ENCODE measurements at places on chromosomes 1 and 21.

- no peak for DNase-seq
Measured at GRCh38 chr1:101331794-101332193, 95.0 kb downstream of the S1PR1 start.

DNA sequence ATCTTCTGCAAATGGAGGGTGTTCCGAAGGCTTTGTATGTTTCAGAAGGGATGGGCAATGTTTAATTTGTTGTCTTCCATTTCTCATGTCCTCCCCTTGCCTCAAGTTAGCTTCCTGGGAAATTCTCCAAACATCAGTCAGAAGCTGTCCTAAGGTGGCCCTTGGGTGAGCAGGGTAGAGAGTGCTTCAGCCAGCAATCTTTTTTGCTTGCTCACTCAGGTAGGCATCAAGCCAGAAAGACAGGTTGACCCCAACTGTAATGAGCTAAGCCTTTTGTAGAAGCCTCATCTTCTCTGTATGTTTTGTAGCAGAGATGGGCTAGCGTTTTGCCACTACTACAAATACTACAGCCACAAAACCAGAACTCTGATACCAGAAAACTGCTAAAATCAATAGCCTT is 321.5 kb upstream of the FAM78B start:
- no peak for DNase-seq

DNA sequence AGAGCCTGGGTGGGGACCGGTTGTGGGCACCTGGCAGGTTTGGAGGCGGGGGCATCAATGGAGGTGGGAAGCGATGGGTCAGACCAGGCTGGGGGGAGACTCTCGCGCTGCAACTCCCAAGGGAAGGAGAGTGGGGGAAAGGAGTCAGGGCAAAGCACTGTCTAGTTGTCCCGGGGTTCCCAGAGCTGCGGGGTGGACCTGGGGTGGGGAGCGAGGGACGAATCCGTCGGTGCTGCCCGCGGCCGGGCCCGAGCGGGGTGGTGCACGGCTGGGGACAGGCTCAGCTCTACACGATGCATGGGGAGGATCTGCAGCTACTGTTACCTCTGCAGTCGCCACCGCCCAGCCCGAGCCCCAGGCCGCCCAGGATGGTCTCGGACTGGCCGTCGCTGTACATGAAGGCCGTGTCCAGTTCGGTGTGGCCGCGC is 427 bp downstream of the AKR7A2 start:
- DNase-seq, result no peak

- peak; percentile 95 for DNase-seq
Measured at GRCh38 chr1:160711602-160712311, at the start of gene CD48. CD48 (minus strand) TSS chr1:160711822; CDS start chr1:160711763, 59 bp downstream.

DNA sequence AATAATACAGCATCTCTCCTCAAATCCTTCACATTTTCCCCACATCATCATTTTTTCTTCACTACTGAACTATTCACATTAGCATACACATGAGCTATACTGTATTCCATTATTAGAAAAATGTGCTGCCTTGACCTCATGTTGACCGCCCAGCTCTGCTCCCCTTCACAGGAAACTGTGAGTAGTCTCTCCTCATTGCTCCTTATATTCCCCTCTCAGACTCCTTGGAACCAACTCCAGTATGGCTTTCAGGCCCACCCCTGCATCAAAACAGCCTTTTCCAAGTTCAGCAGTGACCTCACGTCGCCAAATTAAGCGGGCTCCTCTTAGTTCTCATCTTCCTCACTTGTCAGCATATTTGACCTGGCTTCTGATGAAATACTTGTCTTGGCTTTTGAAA is 59.2 kb upstream of the SPAG17 start:
- no peak for DNase-seq

DNA sequence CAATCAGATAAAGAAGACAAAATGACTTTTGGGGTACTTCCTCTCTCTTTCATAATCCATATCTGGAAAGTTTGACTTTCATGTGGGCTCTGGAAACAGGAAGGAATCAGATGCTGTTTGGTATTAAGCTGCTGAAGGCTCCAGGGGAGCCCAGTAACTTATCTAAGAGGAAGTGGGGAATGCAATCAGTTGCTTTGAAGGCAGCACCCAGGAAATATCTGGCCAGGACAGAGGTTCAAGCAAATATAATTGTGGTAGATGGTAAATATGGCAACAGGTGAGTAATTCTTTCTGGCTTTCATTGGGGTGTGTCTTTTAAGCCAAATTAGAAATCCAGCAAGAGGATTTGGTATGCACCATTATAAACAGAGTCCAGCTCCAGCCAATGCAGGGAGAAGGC is 44.4 kb downstream of the COLGALT2 start:
- DNase-seq, result peak; percentile 56

GRCh38 chr1:188371295-188371806 is 1542.6 kb downstream of the PLA2G4A start:
- DNase-seq, result no peak

DNA sequence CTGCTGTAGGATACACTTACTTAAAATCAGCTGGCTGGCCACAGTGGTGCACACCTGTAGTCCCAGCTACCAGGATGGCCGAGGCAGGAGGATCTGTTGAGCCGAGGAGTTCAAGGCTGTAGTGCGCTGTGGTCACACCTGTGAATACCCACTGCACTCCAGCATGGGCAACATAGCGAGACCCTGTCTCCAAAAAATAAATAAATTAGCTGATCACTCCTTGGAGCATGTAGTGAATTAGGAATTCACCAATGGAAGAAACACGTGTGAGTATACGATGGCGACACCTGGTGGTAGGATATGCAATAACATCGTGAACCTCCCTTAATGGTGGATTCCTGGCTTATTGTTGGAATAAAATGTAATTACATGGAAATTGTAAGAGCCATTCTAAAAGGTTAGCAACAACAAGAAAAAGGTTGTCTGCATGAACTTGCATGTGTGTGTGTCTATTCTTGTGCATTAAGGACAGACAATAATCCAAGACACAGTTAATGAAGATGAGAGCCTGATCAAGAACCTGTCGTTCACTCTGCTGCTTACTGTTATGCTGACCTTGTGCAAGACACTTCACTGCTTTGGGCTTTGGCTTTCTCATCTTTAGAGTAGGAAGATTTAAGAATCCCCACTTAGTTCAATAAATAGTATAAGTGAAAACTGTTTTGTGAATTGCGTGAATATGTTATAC is 38.6 kb upstream of the COX20 start:
- peak; percentile 74 for DNase-seq

DNA sequence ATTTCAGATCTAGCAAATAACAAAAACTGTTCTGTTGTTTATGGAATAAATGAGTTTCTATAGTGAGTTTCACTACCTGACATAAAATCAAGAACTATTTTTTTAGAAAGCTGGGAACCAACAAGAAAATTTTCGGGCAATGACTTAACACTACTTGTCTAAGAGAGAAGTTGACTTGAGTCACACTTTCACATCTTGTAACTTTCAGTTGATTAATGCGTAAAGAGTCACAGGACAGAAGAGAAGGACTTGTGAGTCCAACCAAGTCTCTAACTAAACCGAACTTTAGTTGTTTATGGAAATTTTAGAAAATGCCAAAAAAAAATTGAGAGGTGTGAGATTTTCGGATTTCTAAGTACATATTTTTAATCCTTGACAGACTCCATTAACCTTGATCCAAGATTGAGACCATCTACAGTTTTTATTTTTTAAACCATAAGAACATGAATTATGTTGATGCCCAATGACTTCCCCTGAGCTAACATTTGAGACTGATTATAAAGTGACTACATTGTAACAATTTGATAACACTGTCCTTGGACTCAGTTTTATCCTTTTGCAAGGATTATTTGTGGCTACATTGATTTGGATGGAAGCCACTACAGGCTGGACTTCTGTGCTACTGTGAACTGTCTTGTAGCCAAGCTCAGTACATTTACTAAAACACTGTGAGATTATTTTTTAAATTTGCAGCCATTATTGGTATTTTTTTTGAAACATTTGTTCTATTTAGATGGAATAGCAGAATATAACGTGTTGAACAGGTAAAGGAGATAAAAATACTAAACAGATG is 284.0 kb downstream of the PTPRC start:
- peak; percentile 98 for DNase-seq

DNA sequence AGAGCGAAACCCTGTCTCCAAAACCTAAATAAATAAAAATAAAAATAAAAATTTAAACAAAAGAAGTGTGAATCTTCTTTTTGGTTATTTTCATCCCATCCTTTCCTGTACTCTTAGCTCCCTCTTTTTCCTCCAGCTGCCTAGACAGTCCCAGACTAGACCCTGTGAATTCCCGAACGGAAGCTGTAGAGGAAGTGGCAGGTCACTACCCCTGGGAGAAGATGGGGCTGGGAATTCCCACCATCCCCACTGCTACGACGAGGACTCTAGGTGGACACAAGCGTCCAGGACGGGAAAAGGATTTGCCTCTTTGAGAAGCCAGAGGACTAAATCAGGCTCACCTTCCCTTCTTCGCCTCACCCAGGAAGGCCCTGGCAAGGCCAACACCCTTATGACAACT is 12.6 kb downstream of the RHBDL2 start:
- DNase-seq, result no peak

- peak; percentile 85 for DNase-seq
Measured at GRCh38 chr1:28172713-28173150, 3.8 kb downstream of the PTAFR start.

- peak; percentile 89 for DNase-seq
Measured at GRCh38 chr1:156096640-156097391, 14.6 kb upstream of the MEX3A start.

- DNase-seq, result no peak
Measured at GRCh38 chr1:225815526-225816178, 5.7 kb downstream of the EPHX1 start.

DNA sequence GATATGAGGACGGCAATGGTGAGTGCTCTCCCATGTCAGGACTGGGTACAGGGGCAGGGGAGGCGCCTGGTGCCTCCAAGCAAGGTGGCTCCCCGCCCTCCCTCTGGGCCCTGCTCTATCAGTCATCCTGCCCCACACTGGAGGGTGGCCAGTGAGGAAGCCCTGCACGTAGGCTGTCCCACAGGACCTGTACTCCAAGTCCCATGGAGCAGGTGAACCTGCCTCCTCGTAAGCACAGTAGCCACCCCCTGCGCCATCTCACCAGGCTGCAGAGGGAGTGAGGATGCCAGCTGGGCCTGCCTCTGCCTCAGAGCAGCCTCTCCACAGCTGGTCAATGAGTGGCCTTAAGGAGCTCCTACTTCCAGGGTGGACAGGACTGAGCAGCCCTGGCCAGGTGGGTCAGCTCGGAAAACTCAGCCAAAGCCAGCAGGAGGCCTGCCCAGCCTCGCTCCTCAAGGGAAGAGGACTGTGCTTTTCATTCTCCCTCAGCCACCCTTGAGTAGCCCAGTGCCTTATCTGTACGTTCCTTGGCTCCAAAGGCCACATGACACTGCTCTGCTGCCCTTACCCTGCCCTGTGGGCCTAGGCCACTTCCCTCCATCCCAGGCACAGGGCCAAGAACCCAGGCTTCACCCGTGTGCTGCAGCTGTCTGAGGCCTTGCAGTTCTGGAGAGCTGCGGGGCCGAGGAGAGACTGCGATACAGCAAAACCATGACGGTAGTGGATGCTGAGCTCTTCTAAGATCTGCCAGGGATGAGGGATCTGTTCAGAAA is 39.6 kb downstream of the SLC45A1 start:
- no peak for DNase-seq

DNA sequence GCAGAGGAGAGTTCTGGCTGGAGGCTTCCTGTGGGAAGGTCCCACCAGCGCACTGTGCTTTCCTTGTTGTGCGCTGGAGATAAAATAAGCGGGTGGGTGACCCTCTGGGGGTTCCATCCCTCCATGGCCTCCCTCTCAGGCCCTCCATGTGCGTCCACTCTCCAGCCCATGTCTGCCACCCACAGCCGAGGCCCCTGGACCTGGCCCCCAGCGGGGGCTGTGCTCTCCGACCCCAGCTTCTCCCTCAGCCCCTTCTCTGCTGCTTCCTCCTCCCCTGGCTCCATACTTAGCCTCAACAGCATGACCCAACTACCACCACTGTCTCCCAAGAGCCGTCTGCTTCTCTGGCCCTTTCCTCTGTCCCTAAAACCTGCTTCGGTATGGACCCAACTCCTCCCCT is 61.4 kb downstream of the GNG4 start:
- DNase-seq, result no peak

DNA sequence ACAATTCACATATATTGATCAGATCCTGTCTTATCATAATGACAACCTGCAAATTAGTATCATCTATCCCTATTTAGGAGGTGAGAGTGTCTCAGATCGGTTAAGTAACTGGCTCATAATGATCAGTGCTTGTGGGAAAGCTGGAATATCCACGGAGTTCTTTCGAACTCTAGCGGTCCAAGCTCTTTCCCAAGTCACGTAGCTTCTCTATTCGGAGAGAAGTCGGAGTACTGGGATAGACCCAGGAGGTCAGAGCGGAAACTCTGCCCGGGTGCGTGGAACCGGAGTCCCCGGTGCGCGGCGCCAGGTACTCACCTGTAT is 339 bp downstream of the PTGS2 start:
- no peak for DNase-seq

- peak; percentile 69 for DNase-seq
Measured at GRCh38 chr1:151612501-151613281, 841 bp downstream of the SNX27 start.

GRCh38 chr1:209893751-209894150 is 44.3 kb upstream of the SYT14 start:
- DNase-seq, result no peak

DNA sequence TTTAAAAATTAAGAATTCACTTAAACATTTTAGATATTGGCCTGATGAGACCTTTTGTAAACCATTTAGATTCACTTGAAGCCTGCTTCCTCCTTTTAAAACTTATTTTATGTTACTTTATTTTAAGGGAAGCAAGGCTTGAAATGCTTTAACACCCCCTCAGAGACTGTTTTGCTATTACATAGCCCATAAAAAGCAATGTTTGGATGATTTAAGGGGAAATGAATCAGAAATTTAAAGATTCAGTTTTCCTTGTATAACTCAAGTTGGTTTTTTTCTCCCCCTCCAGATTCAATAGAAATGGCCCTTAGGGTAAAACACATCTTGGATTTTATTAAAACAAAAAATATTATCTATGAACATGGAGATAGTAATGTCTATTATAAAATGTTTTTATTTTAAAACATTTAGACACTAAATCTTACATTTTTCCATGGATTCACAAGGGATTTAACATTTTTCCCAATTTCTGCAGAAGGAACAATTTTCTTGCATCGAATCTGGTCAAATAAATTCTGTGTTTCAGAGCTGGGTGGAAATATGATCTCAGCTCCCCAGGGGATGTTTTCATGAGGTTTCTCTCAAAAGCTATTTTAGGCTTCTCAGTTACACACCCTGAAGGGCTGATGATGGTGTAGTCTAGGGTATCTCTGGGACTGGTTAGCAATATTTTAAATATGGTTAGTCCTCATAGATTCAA is 69.3 kb upstream of the WARS2 start:
- no peak for DNase-seq

DNA sequence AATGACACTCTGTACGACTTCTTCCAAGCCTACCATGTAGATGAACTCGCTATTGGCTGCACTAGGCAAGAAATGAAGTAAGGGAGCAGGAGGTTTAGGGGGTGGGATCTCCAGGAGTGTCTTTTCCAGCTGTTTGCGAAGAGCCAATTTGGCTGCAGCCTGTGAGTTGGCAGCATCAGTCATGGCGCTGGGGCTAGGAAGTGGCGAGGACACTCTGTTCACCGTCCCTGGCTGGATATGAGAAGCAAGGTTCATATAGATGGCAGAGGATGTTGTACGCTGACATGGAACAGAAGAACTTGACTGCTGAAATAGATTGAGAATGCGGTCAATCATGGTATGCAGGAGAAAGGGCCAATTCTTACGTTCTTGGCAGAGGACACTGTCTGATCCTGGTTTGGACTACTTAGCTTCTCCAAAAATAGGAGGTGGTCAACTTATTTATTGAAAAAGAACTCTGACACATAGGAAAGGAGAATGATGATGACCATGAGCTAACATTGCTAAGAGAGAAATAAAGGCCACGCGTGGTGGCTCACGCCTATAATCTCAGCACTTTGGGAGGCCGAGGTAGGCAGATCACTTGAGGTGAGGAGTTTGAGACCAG is 41.2 kb downstream of the SLC27A3 start:
- DNase-seq, result no peak
